ENCODE measurements at places on chromosomes 13 and 19.

GRCh38 chr13:83377491-83377890 lies 504.8 kb downstream of the SLITRK1 start:
- DNase-seq = peak; percentile 41

- no peak for DNase-seq
Measured at GRCh38 chr19:55613930-55614710, 8.7 kb downstream of the ZNF865 start.

DNA sequence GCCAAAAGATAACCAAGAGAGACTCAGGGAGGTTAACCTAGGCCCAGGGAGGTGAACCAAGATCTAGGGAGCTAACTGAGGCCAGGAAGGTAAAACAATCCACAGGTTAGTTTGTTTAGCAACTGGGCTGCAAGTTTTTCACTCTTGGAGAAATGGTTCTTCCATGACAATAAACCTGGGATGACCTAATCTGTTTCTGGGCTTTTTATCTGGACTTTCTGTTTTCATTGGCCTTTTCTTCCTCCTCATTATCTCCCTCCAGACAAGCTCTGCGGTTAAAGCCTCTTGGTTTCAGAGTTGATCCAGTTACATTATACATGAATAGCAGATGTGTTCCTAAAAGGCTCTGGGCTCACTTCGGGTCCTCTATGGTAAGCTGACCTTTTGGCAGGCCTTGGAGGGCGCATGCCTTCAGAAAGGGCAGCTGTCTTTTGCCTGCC lies 44.2 kb downstream of the PCDH8 start:
- no peak for DNase-seq

DNA sequence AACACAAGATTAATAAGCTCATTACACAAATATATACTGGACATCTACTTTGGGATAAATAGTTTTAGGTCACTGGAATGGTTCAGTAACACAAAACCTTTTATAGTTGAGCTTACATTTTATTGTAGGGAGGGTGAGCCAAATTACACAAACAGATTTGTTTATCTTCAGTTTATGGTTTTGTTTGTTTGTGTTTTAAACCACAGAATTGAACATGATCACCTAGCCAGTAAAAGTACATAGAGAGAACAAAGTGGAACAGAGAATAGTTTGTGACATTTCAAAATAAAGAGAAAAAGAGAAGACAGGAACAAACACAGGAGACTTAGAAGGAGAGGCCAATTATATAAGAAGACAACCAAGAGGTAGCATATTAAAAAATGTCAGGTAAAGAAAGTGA lies 1930.2 kb upstream of the PCDH20 start:
- DNase-seq = no peak

DNA sequence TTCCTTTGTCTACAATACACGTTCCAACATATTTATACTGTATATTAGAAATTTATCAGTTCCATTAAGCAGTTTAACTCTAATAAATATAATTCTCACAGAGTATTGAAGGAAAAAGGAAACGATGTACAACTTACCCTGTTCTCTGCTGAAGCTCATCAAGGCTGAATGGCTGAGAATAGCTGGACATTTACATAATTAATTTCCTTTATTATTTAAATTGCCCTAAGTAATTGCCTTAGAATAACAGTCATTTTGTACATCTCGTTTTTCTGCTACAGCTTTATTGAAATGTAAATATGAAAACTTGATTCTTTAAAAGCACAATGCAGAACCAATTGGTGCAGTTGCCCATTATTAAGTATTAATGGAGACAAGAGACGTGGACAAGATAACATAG lies 648.3 kb upstream of the ATXN8OS start:
- no peak for DNase-seq

- no peak for DNase-seq
Measured at GRCh38 chr13:73368608-73369007, 309.8 kb downstream of the KLF5 start.

DNA sequence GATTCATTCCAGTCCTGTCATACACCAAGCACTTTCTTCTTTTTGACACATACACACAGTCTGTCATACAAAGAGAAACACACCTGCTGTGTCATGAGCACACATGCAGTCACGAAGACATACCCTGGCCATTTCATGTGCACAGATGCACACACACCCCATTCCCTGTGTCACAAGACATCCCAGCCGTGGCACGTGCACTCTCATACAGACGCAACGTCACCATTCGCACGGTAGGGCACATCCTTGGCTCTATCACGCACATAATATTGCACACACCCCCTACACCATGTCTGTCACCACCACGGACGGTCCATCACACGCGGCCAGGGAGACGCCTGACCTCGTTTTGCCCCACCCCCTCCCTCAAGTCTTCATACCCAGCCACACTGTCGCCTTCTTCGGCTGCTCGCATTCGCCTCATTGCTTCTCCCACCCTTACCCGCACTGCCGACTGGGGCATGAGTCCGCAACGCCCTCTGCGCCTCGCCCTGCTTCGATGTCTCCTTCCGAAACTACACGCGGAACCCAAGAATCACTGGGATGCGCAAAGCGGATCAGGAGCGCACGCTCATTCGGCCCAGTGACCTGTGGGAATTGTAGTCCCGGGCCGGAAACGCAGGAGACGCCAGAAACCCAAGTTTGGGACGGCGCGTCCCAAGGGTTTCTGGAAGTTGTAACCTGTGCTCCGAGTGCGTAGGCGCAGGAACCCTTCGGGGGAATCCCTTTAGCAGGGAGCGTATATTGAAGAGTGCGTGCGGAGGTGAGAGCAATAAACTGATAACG lies 6.8 kb upstream of the ZNF283 start:
- DNase-seq = peak; percentile 55

- no peak for DNase-seq
Measured at GRCh38 chr19:7850000-7850813, 20.2 kb downstream of the EVI5L start.

GRCh38 chr13:50684366-50684765 lies 159.1 kb downstream of the DLEU7 start:
- no peak for DNase-seq

- peak; percentile 88 for DNase-seq
Measured at GRCh38 chr19:42450314-42450934, 7.7 kb upstream of the CXCL17 start.

DNA sequence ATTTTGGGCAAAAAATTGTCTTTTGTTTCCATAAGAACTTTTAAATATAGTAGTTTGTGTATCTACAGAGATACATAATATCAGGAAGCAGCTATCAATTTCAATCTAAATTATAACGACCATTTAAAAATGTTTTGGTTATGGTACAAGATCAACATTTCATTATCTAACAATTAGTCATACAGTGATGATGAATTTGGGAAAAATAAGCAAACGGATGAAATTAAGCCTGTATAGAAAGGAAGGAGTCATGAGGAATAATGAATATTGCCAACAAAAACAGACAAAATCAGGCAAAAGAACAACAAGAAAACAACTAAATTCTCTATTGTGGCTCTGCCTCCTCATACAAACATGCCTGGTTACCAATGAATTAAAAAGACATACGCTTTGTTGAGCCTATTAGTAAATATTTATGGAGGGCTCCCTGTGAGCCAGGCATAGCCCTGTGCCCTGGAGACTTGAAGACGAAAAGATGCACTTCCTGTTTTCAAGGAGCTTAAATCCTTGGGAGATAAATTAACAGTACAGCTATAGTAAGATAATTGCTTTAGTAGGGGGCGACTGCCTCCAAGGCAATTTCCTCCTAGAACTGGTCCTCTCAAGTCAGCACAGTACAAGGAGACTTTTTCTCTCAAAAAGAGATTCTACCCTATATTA lies 73.0 kb downstream of the NALCN start:
- DNase-seq = peak; percentile 54

DNA sequence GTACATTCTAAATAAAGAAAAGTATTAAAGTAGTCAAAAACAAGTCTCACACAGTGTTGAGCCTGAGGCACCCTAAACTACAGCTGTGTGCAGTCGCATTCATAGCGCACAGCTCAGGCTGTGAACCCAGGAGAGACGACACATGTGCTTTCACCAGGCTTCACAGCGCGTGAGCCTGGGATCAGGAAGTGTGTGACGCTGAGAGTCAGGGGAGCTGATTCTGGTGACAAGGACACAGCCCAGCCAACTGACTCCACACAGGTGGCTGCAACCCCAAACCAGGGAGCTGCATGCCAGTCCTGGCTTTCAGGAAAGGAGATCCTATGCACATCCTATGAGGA lies 41.6 kb downstream of the COL4A1 start:
- DNase-seq = no peak

DNA sequence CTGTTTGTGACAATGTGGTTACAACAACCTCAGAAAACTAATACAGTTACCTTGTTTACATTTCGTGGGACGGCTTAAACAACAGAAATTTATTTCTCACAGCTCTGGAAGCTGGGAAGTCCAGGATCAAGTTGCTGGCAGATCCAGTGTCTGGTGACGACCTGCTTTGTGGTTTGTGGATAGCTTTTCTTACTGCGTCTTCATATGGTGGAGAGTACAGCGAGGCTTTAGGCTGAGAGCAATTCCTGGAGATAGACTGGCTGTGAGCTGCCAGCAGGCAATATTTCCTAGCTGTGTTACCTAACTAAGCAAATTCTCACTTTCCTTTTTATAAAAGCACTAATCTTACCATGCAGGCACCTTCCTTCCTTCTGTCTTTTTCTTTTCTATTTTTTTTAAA lies 1203.5 kb upstream of the PRR20A start:
- DNase-seq = no peak

DNA sequence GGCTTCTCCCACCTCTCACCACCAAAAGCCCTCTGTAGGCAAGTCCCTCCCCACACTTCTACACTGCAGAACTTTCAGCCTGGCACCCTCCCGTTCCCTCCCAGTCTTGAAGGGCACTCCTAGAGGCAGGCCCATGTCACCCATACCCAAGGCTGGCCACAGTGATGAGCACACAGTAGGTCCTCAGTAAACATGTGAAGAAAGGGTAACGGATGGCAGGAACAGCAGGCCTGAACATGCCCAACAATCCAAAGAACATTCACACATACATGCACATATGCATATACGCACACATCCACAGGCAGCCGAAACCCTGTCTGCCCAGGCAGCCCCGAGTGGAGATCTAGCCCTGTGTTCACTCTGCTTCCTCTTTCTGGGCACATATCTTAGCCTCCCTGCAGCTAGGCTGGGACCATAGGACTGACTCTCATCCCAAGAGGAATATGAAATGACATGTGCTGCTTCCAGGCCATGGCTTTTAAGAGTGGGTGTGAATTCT lies 55.2 kb downstream of the CEBPG start:
- DNase-seq = no peak

GRCh38 chr13:112828082-112828699 lies 138.4 kb downstream of the ATP11A start:
- no peak for DNase-seq

DNA sequence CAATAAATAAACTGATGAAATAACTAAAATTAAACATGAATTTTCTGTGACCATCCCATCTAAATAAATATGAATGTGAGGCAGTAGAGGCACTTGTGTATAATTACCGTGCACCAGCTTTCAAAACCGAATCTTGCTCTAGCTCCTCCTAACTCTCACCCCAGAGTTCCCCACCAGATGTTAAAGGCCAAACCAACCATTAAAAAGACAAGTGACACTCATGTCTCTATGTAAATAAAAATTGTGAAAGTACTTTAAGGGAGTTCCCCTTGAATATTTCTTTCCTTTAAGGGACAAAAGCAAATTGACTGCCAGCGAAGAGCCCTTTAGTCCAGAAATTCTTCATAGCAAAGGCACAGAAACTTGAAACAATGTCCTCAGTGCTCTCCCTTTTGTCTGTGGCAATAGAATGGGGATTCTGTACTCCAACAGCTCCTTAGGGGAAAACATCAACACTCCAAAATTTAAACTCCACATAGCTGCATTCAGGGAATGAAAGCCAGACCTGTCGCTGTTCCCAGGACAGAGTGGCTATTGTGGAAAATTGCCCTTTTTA lies 101.7 kb upstream of the SOX21 start:
- no peak for DNase-seq

DNA sequence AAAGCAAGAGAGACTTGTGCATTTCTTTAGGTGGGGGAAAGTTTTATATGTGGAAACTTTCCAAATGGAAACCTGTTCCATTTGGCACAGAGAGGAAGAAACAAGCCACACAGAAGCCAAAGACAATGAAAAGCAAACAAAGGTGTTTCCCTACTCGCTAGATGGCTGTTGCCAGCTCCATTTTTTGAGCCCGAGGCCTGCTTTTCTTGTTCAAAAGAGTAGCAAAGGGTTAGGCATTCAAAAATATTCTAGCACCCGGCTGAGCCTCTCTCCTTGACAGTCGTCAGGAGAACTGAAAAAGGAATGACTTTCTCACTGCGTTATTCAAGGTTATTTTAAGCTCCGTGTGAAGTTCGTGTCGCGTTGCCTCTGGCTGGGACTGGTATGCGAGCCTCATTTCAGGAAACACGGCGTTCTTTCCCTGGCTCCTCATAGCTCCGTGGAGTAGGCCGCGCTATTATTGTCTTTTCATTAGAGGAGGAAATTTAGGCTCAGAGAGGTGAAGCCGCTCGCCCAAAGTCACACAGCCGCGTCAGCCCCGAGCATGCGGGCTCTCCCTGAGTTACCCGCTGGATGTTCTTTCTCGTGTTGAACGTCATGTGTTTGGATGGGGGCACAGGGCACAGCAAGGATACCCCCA lies 7.6 kb downstream of the TRPM4 start:
- no peak for DNase-seq

GRCh38 chr19:13207237-13207845 lies 57.1 kb downstream of the IER2 start:
- peak; percentile 50 for DNase-seq
